Epithelial cell of esophagus (primary cell): ENCODE measurements at places on chromosomes 4 and X.

GRCh38 chr4:145887241-145887991 is 51.2 kb downstream of the ZNF827 start:
- DNase-seq = peak; percentile 31

GRCh38 chr4:76736414-76736813 is 161.5 kb downstream of the SOWAHB start:
- DNase-seq = no peak

DNA sequence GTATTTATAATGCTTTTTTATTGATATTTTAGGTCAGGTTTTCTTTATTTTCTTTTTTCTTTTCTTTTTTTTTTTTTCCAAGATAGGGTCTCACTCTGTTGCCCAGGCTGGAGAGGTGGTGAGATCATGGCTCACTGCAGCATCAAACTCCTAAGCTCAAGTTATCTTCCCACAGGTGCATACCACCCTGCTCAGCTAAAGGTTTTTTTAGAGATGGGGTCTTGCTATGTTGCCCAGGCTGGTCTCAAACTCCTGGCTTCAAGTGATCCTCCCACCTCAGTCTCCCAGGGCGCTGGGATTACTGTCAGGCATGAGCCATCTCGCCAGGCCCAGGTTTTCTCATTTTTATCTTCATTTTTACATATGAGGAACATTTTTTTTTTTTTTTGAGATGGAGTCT is 3.3 kb downstream of the WDR44 start:
- no peak for DNase-seq

GRCh38 chr4:132479543-132479942 is 669.6 kb upstream of the PCDH10 start:
- no peak for DNase-seq

GRCh38 chr4:53123171-53123570 is 242.7 kb downstream of the SCFD2 start:
- no peak for DNase-seq

DNA sequence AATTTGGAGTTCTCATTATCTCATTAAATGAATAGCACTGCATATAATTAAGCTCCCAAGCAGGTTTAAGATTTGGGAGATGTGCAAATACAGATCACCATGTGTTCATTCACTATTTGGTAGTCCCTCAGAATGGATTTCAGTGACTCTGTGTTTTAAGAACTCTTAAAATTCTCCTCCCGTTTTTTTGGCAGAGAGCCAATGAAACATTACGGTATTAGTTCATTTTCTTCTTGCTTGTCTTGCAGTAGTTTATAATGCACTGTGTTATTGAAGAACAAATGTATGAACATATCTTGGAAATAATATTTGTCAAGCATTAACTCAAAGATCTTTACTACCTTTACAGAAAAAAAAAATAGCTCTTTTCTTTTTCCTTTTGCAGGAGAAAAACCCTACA is 32.7 kb downstream of the KLF3 start:
- no peak for DNase-seq

DNA sequence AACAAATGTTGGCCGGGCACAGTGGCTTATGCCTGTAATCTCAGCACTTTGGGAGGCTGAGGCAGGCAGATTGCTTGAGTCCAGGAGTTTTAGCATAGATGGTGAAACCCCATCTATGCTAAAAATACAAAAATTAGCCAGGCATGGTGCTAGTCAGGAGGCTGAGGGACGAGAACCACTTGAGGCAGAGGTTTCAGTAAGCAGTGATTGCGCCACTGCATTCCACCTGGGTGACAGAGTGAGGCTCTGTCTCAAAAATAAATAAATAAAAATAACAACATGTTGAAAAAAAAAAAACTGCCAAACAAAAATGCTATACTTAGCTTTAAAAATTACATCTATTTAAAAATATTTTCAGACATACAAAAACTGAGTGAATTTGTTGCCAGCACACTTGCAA is 374.2 kb upstream of the SMIM31 start:
- DNase-seq = peak; percentile 65

- DNase-seq = peak; percentile 56
Observed at GRCh38 chr4:10164877-10165283, 48.3 kb upstream of the WDR1 start.

- peak; percentile 32 for DNase-seq
Observed at GRCh38 chr4:1960170-1960825, 48.5 kb downstream of the NELFA start.

- DNase-seq = no peak
Observed at GRCh38 chrX:66023385-66024091, 16.3 kb downstream of the VSIG4 start.

- no peak for DNase-seq
Observed at GRCh38 chr4:101145021-101145420, 202.3 kb downstream of the PPP3CA start.

- DNase-seq = peak; percentile 29
Observed at GRCh38 chr4:3115637-3116270, 41.3 kb downstream of the HTT start.

- DNase-seq = no peak
Observed at GRCh38 chrX:7242613-7243012, 94.7 kb upstream of the PUDP start.

GRCh38 chr4:73139991-73140390 is 70.5 kb upstream of the COX18 start:
- no peak for DNase-seq

DNA sequence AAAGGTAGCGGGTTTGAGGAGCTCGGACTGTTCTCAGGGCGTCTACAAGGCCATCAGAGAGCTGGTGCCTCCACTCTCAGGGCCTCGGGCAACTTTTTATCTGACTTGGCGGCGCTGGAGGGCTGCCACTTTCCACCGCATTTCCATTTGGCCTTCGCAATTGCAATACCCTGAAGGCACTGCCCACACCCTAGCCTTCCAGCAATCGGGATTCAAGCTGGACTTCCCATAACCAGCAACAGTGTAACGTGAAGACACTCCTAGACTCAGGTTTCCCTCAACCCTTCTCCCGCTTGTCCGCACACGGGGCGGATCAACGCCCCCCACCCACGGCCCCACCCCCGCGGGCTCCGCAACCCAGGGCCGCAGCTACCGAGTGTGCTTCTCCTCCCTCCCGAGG is 50.2 kb upstream of the BCOR start:
- no peak for DNase-seq

GRCh38 chr4:74189331-74190043 is 31.6 kb downstream of the MTHFD2L start:
- peak; percentile 74 for DNase-seq

DNA sequence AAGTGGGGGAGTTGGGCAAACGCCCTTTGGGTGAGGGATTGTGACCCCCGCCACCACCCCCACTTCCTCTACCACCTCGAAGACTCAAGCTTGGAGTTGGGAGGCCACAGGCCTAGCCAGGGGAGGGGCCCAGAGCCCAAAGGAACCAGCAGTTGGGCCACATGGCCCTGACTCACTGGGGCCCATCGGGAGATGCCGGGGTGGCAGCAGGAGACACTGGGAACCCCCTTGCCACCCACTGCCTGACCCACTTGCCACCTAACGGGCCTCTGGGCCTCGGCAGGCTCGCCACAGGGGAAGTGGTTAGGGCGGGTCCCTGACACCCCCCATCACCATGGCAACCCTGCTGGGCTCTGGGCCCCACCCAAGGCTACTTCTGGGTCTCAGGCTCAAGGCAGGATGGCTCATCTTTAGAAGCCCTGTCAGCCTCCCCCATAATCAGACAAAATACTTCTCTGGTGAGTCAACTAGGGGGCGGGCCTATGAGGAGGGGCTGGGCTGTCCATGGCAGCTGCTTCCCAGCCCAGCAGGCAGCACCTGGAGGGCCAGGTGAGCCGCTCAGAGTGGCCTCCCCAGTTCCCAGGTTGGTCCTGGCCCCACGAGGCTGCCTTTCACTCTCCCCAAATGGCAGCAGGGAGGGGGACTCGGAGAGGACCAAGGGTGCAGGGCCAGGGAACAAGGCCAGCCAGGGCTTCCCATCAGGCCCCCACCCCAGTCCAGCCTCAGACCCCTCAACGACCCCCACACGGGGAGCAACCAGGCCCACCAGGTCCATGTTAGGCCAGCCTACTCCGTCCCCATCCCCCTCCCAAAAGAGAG is 5.6 kb downstream of the FLNA start:
- peak; percentile 91 for DNase-seq

GRCh38 chr4:184825141-184825895 is 450 bp downstream of the ACSL1 start:
- no peak for DNase-seq

DNA sequence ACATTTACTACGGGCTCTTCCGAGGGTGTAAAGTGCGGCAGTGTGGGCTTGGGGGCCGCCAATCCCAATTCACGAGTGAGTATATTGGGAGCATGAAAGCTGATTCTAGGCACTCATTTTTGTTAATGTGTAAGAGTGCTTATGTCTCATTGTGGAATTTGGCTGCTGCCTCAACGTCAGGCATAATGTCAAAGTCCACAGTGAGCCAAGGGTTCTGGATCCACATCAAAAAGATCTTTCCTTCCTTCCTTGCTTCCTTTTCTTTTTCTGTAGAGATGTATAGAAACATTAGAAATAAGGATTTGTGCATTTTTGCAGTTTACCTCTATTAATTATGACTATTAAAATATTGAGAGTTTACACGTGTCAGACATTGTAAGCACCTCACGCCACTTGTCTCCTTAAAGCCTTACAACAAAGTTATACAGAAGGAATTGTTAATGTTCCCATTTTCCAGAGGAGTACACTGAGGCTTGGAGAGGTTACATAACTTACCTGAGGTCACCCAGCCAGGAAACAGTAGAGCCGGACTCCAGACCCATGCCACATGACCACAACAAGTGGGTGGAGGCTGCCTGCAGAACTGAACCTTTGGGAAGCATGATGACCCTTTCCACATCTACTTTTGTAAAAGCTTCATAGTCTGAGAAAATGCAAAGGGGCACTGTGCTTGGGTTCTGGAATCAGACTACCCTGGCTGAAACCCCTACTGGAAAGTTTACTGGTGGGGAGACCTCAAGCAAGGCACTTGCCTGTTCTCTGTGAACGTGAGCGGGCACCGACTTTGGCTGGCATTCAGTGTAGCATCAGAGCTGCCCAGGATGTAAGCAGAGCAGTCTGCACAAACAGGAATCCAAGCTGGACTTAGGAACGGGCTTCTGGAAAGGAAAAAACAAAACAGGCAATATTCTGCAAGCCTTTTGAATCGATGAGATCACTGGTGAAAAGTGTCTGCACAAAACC is 761 bp downstream of the CLRN2 start:
- no peak for DNase-seq
